Activated CD8-positive, alpha-beta memory T cell treated with anti-CD3 and anti-CD28 coated beads for 4 hours (primary cell): ENCODE measurements at places on chromosomes 5 and 9.
A peak's percentile ranks its signal among the peaks of the same experiment; 100 is the strongest.

DNA sequence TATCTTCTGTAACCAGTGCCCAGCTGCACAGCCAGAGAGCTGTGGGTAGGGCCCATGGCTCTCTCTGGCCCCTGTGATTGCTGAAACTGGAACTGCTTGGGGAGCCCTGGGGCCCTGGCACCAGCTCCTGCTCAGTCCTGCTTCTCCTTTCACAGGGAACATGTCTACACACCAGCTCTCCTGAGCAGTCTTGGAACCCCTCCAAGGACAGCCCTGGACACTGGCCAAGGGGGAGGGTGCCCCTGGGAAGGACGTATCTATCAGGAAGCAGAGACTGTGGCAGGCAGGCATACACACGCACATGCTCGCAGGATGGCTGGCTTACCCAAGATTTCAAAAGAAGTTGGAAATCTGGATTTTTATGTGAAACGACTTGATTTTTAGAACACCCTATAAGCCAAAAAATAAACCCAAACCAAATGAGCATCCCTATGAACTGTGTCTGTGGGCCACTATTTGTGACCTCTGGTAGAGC, 8.8 kb upstream of the TRAF1 start:
- no peak for DNase-seq

GRCh38 chr5:33612386-33612785, 171.6 kb downstream of the TARS1 start:
- no peak for DNase-seq

- no peak for DNase-seq
Observed at GRCh38 chr5:170273968-170274710, 23.4 kb downstream of the LCP2 start.

- no peak for DNase-seq
Observed at GRCh38 chr5:83471405-83472212, at the start of gene VCAN. TSS of gene VCAN (plus strand) at chr5:83471744. CDS start at chr5:83483519, 11,775 bp downstream.

DNA sequence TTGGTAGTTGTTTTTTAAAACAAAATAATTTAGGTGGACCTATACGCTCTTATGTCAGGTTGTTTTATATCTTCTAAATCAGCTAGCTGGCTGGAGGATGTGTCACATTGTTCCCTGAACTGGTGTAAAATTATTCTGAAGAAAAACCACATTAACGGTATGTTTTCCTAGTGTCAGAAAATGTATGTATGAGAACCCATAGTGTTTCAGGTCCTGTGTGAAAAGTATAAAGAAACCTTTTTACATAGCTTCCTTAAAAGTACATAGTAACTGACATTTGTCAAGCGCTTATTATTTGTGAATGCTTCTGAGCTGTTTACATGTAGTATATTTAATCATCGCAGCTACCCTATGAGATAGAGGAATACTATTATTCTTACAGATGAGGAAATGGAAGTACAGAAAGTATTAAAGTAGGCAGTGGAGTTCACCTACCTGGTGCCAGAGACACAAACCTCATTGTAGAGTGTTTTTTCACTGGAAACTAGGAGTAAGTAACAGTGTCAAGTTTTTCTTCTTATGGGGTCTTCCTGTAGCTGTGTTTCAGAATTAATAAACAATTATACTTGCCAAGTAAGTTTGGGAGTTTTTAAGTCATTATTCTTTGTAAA, 10.4 kb upstream of the FAM120AOS start:
- DNase-seq = no peak

DNA sequence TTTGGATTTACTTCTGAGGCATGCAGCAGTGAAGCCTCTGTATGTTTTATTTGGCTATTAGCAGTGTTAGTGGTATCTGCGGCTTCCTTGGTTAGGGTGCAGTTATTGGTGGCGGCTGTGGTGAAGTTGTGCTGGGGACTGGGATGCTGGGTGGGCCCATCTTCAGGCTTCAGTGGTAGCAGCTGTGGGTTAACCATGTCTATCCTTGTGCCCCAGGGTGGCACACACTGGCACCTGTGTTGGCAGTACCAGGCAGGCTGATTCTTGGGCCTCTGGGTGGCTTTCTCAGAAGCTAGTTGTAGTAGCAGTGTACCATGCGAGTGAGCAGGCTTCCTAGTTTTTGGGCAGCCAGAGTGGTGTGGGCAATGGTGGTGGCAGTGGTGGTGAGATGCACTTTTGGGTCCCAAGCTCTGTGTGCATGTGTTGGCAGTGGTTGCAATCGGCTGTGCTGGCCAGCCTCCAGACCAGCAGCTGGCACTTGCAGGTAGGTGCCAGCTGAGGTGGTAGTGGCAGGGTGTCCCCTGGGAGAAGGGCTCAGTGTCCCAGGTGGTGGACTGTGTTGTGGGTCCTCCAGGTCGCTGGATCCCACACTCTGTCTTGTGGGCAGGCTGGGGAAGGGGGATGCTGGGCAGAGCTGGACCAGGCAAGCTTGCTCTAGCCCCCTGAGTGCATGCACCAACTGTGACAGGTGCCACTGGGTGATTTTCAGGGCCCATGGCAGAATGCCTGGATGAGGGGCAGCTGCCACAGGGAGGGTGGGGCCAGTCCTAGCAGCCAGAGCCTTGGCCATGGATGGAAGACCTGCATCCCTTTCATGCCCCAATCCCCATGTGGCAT, 13.6 kb downstream of the AHRR start:
- no peak for DNase-seq

- DNase-seq = no peak
Observed at GRCh38 chr5:74482523-74482922, 158.0 kb downstream of the ENC1 start.

GRCh38 chr9:33081128-33081851, 4.8 kb upstream of the SMU1 start:
- peak; percentile 24 for DNase-seq

- no peak for DNase-seq
Observed at GRCh38 chr9:110606179-110606790, 26.7 kb upstream of the SVEP1 start.

DNA sequence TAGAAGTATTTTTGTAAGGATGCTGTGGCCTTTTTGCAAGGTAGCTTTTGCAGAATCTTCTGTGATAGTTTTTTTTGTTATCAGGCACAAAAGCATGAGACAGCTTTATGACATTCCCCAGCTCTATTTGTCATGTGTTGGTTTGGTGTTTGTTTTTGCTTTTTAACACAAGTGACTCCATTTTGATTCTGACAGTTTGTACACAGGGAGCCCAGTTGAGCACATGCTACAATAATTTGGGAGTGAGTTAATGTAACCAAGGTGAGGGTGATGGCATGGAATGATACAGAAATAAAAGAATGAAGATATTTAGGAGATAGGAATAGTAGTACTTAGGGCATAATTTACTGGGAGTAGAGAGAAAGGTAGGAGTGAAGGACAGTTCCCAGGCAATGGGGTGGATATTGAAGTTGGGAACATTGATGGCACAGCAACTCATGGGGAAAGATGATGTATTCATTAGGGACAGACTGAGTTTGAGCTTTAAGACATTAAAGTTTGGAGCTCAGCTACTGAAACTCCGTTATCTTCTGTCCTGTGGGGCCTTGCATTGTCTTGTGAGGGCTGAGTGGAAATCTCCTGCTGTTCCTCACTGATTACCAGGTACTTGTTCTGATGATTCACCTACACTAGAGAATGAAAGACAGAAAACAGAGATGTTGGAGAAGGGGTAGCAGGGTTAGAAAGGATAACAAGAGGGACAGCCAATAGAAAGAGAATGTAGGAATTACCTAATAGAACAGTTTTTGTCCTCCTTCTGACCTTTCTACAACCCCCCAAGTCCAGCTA, 88.3 kb upstream of the CCDC112 start:
- no peak for DNase-seq

DNA sequence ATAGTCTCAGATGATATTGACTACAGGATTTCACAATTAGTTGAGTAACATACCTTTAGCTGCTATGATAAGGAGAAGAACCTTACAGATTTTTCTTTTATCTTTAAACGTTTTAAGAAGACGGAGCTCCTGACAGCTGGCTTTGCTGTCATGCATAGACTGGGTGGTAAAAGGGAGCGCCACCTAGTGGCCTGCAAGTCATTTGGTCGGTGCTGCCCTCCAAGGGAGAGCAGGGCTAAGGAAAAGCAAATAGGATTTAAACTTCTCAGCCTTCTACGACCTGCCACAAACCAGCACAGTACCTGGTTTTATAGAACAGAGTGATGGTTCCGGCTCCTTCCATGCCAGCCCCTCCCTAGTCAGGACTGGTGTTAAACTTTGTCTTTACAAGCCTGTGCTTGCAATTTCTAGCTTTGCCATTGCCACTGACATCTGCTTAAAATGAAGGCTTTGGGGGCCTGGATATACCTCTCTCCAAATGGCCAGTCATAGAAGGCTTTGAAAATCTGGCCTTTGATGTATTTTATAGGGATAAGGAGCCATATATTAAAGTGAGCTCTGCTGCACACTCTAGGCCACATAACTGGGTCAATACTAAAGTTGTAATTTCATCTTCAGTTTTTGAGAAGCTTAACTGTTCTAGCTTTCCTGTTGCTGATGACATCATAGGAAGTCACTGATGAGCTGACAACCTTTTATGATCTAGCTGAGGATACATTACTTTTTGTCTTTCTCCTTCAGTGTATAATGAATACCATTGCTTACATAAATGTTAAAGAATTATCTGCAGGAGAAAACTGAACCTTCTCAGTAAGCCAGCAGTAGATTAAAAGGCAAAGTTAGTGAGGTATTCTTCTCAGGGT, 31.1 kb upstream of the ADAMTSL1 start:
- peak; percentile 0 for DNase-seq

GRCh38 chr5:39570403-39571027, 145.7 kb upstream of the DAB2 start:
- no peak for DNase-seq
